ENCODE measurements at places on chromosomes 5 and 9.

DNA sequence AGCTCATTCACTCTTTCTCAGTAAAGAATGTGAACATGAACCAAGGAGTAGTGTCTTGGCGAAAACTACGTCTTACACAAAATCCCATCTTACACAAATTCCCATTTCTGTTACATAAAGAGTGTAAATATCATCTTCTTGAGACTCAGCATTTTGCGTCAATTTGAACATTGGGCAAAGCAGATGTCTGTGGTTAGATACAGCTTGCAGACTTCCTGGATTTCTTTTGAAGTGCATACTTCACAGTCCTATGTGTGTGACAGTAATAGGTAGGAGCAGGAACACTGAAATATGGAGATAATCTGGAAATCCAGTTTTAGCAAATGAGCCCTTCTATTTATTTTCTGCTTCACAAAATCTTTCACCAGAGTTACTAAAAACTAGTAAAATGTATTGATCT, 58.8 kb downstream of the C6 start:
- peak; percentile 54 for DNase-seq

GRCh38 chr9:98255061-98255577, 330 bp downstream of the TBC1D2 start:
- peak; percentile 70 for DNase-seq

DNA sequence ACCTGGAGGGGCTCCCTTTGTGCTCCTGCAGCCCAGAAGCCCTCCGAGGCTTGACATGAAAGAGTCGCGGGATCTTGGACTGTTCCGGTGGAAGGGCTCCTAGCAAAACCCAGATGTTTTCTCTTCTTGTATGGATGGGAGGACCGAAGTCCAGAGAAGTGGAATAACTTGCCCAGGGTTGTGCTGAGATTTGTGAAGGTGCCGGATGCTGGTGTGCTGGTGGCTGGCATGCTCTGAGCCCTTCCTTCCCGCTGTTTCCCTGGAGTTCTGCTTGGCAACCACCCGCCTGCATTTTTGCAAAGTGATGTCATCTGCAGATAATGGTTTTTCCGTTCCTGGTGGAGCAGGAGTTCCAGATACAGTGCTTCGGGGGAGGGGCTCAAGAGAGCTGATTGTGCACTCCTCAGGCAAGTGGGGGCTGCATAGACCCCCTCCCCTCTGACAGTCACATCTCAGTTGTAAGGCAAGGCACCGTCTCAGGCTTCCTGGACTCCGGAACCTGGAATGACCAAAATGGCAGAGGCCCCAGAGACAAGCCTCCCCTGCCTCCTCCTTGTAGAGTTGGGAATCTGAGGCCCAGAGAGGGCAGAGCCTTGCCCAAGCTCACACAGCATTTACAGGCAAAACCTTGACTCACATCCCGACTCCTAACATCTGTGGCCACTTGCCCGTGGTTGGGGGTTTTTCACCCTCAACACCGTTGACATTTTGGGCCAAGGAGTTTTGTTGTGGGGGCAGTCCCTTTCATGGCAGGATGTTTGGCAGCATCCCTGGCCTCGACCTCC, 157.0 kb downstream of the RGS3 start:
- DNase-seq = peak; percentile 91

DNA sequence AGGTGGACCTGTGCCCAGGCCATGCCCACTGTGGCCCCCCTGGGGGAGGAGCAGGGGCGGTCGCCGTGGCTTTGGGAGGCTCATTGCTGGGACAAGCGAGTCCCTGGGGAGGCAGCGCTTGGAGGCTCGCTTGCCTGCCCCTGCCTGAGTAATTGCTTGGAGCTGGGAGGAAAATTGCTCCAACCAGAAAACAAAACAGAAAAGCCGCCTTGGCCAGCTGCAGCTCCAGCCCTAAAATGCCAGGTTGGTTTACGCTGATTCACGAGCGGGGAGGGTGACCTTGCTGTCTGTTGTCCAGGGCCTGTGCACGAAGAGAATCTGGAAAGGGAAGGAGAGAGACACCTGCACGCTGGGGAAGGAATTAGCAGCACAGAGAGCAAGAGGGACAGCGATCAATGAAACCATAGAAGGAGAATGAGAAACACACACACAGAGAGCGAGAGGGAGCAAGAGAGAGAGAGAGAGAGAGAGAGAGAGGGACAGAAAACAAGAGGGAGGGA, 25.3 kb downstream of the NTNG2 start:
- DNase-seq = no peak

- DNase-seq = no peak
These were observed 203.1 kb upstream of the PPP1R2B start for GRCh38 chr5:156647034-156647451.

GRCh38 chr9:26243726-26244125, 565.5 kb upstream of the TUSC1 start:
- DNase-seq = peak; percentile 13

DNA sequence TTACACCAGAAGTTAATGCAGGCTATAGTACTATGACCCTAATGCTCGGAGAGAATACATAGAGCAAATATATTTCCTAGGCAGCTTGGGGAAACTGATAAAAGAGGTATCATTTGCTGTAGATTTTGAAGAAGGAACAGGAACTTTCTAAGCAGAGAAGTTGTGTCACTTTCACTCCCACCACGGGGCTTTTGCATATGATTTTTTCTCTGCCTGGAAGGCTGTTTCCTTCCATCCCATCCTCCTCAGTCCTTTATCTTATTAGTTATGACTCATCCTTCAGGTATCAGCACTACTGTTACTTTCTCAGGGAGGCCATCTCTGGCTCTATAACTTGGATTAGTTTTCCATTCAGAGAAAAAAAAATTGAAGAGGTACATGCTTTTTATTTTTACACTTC, 2006.1 kb upstream of the WWC1 start:
- no peak for DNase-seq

GRCh38 chr9:21576331-21577189, 94.4 kb upstream of the IFNE start:
- peak; percentile 97 for DNase-seq

DNA sequence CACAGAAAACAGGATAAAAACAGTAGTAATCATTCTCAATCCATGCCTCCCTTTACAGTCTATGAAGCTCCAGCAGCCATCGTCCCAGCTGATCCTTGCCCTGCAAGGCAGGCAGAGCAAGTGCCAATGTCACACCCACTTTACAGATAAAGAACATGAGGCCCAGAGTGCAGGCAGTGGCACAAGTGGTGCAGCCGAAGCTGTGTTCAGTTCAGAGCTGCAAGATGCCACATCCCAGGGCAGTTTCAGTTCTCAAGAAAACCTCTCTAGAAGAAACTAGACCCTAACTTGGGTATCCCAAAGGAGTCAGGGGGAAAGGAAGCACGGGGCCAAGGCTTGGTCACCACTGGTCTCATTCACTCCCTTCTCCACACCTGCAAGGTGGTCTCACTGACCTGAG, 34.6 kb upstream of the CPLX2 start:
- no peak for DNase-seq

- no peak for DNase-seq
These were observed 19.7 kb upstream of the PLPP6 start for GRCh38 chr9:4642351-4642750.

- DNase-seq = no peak
These were observed 93.2 kb upstream of the OSMR start for GRCh38 chr5:38752622-38753021.

- DNase-seq = no peak
These were observed 54.8 kb downstream of the IQGAP2 start for GRCh38 chr5:76457674-76458485.

DNA sequence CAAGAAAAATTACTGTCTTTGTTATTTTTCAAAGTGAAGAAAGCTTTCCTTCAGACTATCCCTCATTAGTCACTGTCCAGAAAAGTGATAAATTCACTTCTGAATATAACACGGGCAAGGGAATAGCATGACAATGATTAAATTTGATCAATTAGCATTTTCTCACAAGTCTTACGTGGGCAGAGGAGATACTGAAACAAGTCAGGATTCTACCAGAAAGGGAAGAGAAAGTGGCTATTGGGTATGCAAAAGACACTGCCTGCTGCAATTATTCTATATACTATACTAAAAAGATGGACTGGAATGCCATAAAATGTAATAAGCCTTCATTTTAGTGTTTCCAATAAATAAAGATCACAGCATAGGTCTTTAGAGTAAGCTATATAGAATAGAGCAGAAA, 7.4 kb downstream of the COX7C start:
- DNase-seq = no peak

- no peak for DNase-seq
These were observed 7.3 kb upstream of the OR2V1 start for GRCh38 chr5:181138258-181138657.

DNA sequence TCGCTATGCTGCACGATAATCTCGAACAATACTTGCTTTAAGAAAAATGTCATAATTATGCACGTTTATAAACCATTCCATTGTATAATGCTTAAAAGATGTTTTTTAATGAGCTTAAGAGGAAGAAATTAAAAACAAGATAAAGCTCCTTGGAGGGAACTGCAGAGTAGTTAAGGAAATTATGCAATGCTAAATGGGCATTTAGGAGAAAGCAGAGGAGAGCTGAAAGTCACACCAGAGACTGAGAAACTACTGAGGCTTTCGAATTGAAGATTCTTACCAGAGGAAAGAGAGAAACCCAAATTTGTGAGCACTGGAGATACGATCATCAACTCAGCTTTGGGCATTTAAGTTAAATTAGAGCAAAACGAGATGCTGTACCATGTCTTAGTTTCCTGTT, 119.4 kb downstream of the CDH10 start:
- no peak for DNase-seq

DNA sequence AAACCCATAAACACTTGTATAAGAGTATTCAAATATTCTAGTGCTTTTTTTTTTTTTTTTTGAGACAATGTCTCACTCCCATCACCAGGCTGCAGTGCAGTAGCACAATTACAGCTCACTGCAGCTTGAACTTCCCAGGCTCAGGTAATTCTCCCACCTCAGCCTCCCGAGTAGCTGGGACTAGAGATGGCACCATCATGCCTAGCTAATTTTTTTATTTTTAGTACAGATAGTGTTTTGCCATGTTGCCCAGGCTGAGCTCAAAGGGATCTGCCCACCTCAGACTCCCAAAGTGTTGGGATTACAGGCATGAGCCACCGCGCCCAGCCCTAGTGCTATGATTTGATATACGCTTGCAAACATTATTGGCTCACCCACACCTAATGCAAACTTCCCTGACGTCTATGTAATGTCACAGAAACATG, 11.8 kb downstream of the IL6ST start:
- peak; percentile 35 for DNase-seq

- DNase-seq = no peak
These were observed 12.2 kb downstream of the ZNF618 start for GRCh38 chr9:113888336-113888735.

GRCh38 chr9:125655691-125656410, 51.2 kb downstream of the MAPKAP1 start:
- no peak for DNase-seq

GRCh38 chr9:120284821-120285220, 295.1 kb downstream of the CDK5RAP2 start:
- DNase-seq = no peak

DNA sequence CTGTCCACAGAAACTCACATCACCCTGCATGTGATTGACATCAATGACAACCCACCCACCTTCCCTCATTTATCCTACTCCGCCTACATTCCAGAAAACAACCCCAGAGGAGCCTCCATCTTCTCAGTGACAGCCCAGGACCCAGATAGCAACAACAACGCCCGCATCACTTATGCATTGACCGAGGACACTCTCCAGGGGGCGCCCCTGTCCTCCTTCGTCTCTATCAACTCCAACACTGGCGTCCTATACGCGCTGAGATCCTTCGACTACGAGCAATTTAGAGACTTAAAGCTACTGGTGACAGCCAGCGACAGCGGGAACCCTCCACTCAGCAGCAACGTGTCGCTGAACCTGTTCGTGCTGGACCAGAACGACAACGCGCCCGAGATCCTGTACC, 1.7 kb downstream of the PCDHGA3 start:
- DNase-seq = no peak

DNA sequence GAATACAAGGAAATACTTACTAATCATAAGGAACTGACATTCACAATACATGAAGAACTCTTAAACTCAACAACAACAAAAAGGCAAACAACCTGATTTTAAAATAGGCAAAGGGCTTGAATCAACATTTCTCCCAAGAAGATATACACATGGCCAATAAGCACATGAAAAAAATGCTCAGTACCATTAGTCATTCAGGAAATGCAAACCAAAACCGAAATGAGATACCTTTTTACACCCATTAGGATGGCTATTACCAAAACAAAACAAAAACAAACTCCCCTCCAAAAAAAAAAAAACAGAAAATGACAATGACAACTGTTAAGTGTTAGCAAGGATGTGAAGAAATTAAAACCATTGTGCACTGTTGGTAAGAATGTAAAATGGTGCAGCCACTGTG, 104.1 kb upstream of the ZNF462 start:
- peak; percentile 23 for DNase-seq

- DNase-seq = no peak
These were observed 32.9 kb downstream of the FAM81B start for GRCh38 chr5:95424016-95424415.

DNA sequence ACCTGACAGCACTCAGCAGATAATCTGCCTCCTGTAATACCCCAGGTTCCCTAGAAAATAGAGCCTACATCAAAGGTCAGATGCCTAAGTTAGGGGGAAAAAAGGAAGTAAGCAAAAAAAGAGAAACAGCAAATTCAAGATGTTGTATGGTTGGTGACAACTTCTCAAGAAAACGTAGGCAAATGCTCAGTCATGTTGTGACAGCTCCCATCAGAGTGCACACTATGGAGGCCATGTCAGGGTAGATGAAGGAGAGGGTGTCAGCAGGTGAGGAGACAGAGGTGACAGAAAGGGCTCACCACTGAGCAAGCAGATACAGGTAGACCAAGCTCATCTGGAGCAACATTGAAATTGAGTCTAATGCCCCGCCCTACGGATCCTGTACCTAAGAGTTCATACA, 356.8 kb upstream of the BRINP1 start:
- no peak for DNase-seq

GRCh38 chr5:116371431-116371830, 203.2 kb downstream of the SEMA6A start:
- DNase-seq = no peak

DNA sequence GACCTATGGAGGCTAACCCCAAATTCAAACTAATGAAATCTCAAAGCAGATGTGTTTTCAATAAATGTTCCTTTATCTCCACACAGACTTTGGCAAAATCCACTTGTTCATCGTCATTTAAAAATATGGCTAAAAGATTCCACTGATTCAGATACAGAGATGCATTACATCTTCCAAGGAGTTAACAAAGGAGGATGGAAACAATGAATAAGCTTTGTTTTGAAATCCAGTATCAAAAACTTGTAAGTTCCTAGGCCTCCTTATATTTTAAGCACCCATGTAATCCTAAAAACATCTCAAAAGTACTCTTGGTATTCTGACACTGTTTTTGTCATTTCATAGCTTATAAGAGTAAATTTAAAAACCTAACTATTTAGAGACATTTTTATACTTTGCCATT, 345.6 kb upstream of the ACTBL2 start:
- no peak for DNase-seq

Data from choroid plexus epithelial cell (primary cell).